ENCODE measurements at places on chromosomes 5 and 9. TPM values are rescaled to one million over a fixed set of nuclear protein-coding genes. Genes with fewer than 3 reads are reported as not detected.
A peak's percentile ranks its signal among the peaks of the same experiment; 100 is the strongest.

DNA sequence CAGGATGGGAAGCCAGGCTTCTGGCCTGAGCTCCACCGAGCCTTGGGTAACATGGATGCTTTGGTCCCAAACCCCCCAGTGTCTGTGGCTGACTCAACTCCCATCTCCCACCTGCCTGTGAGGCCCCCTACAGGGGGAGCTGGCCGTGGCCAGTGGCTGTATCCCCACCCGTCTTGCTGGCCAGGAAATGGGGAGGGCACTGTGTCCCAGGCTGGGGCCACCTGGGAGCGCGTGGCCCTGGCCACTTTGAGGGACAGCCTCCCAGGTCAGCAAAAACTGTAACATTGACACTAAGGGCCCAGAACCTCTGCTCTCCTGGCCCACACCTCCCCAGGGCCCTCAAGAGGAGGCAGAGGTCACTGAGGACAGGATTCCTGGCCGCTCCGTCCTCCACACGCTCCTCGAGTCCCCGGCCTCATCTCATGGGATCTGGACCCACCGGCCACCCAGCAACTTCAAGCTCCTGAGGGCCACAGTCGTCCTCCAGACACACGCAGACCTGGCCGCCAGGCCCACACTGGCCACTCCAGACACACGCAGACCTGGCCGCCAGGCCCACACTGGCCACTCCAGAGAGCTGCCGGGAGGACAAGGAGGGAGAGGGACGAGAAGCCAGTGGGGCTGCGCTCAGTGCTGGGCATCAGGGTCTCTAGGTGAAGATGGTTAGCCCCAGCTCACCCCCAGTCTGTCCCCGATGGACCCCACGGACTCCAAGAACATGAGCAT is 44.2 kb downstream of the DBH start:
- no peak for DNase-seq

STK32A gene
- total RNA-seq, result 0.39 TPM

FBXO10 gene
- total RNA-seq, result 2.9 TPM

DNA sequence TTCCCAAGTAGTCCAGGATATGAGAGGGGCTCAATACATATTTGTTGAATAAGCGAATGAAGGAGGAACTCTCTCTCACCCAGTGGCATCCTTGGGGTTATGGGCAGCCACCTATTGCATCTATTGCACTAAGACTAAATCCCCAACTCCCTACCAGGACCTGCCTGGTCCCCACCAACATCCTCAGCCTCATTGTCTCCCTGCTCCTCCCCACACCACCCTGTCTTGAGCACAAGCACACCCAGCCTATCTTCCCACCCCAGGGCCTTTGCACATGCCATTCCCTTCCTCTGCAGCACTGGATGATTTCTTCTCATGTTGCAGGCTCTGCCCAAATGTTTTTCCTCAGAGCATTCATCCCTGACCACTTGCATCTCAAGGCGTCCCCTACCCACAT is 133.8 kb downstream of the BARX1 start:
- no peak for DNase-seq

FCN1 gene
- not detected for total RNA-seq

DNA sequence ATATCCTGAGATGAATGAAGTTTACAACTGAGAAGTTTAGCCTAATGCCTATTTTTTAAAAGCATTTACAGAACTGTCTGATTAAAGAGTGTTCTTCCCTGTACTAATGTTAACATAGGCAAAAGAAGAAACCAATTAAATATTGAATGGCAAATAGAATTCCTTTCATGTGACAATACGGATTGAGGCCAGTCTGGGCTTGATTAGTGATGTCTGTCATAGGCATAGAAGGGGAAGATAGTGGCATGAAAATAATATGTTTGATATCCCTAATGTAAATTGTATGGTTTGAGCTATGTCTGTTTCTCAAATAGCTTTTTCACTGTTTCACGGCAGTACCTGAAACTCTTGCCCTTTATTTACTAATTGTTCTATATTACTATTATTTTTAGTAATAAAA is 443.1 kb upstream of the CLINT1 start:
- DNase-seq, result no peak

EPB41L4B gene
- total RNA-seq, result 3.6 TPM

DNA sequence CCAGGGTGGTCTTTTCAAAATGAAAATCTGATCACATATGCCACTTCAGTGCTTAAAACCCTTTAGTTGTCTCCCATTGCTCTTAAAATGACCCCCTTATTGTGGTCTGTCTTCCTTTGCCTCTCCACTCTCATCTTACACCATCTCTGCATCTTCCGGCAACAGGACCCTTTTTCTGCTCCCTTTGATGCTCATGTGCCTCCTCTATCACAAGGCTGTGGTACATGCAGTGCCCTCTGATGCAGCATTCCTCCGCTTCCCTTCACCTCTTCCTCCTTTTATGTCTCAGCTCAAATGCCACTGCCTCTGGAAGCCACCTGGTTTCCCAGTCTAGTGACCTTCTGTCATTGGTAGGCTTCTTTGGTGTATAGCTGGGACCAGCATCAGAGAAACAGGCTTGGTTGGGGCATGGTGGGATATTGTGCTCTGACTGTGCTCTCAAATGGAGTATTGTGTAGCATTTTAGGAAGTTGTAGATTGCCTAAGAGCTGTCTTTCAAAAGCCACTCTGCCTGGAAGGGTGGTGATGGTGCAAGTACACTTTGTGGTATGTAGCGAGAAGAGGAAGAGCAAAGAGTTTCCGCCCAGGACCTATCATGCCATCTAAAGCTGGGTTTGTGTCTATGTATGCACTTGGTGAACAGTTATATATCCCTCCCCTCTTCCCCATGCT is 28.1 kb downstream of the ARHGAP26 start:
- no peak for DNase-seq

PFN3 gene
- total RNA-seq, result not detected

DNA sequence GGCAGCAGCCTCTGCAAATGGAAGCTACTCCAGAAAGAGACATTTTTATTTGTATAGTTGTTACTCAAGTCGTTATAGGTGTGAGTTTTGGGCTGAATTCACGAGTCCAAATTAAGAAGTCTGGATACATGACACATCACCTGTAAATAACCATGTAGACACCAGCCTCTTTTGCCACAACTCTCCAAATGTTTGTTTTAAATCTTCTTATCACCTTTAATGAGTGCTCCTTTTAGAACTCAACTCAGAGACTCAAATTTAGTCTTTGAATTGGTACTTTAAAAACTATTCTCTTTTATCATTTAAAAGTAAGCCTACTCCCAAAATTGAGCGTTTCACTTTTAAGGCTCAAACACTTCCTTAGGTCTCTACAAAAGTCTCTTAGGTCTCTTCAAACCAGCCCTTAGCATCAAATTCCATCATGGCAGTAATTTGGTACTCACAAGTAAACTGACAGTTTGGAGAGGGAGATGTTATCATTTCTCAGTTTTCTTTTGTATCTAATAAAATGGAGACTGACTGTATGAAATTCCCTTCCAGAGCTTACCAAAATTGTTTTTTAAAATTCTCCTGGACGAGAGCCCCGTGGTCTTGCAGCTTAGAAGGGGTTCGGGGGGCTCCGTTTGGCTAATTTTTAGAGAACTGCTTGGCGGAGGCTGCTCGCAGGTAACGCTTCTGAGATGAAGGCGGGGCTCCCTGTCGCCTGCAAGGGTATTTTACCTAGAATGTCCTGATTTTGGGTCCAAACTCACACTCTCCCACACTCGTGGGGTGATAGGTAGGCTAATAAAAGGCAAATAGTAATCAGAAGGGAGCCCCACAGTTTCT is 194.6 kb downstream of the MEF2C start:
- DNase-seq, result no peak

GRCh38 chr9:104971511-104971910 is 43.6 kb upstream of the ABCA1 start:
- no peak for DNase-seq

DNA sequence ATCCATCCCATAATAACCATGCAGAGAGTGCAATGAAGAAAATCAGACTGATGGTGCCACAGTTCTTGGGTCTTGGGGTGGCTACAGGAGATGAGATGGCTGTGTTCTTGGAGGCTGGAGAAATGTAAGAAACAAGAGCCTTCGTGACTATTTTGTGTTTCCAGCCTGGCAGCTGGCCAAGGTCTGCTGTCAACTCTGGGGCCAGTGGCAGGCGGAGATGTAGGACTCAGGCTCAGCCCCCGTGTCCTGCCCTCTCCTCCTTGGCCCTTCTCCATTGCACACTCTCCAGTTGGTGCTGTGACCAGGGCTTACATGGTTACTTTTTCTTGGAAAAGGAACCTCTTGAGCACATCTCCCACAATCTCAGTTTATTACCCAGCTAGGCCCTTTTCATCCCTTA is 235.4 kb downstream of the DMRT2 start:
- no peak for DNase-seq

DNA sequence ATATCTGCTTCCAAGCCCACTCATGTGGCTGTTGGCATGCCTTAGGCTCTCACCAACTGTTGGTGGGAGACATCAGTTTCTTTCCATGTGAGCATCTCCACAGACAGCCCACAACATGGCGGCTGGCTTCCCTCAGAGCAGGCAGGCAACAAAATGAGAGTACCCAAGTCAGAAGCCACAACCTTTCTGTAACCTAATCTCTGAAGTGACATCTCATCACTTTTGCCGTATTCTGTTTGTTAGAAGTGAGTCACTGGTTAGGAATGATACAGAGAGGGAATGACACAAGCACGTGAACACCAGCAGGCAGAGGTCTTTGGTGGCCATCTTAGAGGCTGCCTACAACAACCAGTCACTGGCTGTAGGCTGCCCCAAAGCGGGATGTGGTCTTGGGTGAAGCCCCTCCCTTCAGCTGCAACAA is 88.6 kb upstream of the RASGRF2 start:
- peak; percentile 91 for DNase-seq

DNA sequence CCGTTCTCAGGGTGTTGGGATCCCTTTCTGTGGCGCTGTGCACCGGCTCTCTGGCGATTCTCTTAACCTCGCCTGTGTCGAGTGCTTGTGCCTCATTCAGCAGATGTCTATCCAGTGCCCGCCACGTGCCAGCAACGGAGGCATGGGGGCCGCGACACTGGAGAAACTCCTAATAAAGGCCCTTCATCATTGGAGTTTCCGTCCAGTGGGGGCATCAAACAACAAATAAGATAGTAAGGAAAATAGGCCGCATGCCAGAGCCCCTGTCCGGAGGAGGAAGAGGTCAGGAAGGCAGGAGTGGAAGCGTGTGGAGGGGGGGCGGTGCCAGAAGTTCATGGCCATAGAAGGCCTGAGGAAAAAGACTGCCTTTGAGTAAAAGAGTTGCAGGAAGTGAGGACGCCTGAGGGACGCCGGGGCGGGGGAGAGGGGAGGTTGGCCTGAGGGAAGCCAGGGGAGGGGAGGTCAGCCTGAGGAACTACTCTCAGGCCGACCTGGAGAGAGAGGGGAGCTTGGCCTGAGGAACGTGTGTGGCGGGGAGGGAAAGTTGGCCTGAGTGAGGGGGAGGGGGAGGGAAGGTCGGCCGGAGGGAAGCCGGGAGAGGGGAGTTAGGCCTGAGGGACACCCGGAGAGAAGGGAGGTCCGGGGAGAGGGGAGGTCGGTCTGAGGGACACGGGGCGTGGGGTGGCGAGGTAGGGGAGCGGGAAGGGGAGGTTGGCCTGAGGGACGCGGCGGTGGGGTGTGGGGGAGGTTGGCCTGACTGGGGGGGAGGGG is 82.2 kb downstream of the CACNA1B start:
- no peak for DNase-seq

- DNase-seq, result no peak
Measured at GRCh38 chr9:79104216-79104615, 467.5 kb upstream of the TLE4 start.

GRCh38 chr5:170360709-170361108 is 28.5 kb downstream of the KCNMB1 start:
- no peak for DNase-seq

DNA sequence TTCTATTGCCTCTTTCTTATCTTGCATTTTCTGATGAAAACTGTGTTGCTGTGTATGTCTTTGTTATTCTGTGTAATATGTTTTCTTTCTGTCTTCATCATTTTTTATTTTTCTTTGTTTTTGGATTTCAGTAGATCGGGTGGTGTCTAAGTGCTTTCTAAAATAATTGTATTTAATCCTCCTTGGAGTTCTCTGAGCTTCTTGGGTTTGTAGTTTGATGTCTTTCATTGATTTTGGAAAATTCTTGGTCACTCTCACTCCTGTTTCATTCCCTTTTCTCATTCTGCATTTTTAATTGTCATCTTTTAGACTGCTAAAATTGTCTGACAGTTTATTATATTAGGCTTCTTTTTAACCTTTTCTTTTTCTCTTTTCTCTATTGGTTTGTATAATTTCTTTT is 560.5 kb downstream of the IRX1 start:
- DNase-seq, result no peak

DNA sequence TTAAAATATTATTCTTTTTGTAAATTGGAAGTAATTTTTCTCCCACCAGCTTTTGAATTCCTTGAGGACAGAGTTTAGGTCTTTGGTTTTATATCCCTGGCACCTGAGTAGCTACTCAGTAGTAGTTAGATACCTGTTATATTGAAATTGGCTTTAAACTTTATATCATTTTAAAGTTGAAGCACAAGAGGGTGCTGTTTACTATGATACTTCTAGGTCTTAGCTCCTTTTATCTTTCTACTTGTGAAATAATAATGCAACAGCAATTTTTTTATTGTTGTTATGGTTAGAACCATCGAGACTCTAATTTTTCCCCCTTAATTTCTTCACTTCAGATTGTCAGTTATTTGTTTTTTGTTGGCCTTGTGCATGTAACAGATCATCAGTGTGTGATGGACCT is 46.3 kb downstream of the AP3S1 start:
- peak; percentile 21 for DNase-seq

DNA sequence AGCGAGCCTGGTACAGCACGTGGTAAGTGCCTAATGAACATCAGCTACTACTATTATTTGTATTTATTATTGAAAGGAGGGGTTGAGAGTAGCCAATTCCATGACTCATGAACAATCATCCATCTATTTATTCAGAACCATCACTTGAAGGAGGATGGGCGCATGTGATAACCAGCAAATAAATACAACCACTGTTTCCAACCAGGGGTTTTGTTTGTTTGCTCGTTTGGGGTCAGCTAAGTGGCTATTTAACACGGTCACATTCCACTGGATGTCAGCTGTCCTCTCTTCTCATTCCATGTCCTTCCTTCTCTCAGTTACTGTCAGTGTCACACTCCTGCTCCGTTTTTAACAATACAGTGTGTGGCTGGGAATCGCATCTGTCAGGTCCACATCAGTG is 8.6 kb downstream of the RAPGEF1 start:
- no peak for DNase-seq

DNA sequence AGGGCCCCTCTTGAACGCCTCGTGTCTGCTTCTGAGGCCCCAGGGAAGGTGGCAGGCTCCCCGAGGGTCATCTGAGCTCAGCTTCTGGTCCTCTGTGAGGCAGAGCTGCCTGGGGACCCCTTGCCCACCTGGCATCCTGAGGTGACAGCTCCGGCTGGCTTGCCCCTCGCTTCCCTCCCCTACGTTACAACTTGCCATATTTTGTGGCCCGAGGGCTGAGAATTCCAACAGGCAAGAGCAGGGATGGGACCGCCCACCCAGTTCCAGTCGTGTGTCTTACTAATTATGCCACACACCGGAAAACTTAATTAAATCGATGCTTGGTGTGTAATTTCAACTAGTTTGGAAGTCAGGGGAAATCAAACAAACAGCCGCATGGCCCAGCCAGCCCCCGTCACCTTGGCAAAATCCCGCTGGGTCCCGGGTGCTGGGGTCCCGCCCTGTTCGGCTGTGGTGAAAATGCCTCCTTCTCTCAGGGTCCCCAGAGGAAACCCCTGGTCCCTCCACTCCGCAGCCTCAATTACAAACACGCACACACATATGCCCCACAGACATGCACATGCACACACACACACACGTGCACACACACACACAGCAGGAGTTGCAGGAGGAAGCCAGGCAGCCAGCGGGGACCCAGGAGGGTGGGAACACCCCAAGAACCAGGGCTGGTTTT is 221.0 kb upstream of the IER5L start:
- DNase-seq, result no peak

- no peak for DNase-seq
Measured at GRCh38 chr5:53084546-53085255, 24.9 kb downstream of the MOCS2 start.

- no peak for DNase-seq
Measured at GRCh38 chr5:77208507-77209163, 1.8 kb upstream of the PDE8B start.

All from HT1080 (cell line).